SK-N-MC (cell line): ENCODE measurements at places on chromosomes 6 and 20.

GRCh38 chr20:35295058-35295457 lies 2.8 kb upstream of the FAM83C start:
- no peak for DNase-seq

- DNase-seq, result no peak
These were observed 1.1 kb upstream of the AFDN start for GRCh38 chr6:167825332-167826229.

DNA sequence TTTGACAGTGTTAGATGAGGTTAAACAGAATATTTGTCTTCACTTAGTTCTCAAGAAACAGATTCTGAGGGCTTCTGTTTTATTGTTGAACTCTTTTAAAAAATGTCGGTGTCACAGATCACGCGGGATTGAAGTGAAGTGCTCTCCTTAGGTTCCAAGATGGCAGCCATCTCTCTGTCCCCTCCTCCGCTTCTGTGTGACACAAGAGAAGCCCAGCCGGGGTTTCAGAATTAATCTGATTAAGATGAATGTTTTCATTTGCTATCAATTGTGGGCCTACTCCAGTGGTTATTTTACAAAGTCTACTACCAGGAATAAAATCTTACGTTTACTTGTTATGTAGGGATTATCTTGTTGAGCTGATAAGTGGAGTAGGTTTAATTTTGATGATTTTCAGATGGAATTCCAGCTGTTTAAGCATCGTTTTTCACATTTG lies 10.9 kb downstream of the HIVEP1 start:
- no peak for DNase-seq

DNA sequence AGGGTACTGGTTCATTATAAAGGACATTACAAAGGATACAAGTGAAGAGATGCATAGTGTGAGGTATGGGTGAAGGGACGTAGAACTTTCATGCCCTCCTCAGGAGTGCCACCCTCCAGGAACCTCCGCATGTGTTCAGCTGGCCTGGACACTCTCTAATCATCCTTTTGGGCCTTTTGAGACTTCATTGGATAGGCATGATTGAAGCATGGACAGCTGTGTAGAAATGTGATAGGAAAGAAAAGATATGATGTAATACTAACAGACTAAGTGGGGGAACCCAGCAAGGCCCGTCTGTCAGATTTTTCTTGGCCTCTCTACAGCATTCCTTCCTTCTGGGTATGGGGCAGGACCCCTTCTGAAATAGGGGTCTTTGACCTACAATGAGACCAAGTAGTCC lies 31.1 kb downstream of the DOP1A start:
- no peak for DNase-seq

DNA sequence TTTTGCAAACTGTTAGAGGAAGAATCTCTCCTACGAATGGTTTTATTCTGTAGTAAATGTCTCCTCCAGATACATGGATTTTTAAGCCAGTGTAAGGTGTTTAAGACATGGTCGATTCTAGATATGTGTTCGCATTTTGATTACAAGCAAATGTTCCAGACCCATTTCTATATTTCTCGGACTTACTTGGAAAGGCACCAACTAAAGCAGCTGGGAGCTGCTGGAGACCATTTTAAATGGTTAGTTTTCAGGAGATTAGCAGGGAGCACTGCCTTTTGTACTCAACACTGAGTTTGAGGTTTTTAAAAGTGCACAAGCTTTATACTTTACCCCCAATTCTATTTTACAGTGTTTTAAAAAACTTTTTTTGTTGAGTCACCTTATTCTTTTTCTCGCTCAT lies 857.0 kb downstream of the KIF16B start:
- no peak for DNase-seq

DNA sequence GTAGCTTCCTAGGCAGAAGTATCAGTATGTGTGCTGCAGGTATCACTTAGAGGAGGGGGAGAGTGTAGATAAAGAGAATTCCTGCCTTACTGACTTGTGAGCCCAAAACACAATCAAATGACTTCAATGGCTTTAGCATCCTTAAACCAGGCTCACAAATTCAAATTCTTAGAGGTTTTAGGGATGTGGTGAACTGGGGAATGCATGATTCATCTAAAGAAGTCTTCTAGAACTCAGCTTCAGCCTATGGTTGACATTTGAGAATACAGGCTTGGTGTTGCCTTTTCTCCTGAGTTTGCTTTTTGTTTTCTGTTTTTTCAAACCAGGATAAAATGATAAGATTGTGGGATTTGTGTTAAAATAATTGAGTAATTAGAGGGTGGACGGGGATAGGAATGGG lies 14.4 kb downstream of the SNRPC start:
- no peak for DNase-seq

DNA sequence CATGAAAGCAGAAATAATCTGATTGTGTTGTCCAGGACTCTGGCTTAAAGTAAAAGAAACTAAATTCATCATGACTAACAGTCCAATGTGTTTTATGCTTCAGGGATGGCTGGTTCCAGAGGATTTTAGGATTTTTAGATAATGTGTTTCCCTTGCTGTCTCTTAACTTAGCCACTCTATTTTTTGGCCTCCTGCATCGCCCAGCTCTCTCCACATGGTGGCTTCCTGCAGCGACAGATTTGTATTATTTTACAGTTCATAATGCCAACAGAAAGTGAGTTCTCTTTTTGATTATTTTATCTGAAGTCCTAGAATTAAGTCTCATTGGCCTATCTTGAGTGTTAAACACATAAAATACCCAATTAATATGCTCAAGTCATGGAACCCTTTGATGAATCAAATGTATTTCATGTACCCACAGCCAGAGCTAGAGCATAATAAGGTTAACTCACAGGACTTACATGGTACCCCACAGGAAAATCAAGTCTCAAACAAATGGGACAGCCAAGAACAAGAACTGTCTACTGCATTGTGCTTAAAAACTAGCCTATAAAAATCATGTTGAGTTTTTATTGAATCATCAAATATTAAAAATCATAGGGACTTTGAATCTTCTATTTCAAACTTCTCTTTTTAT lies 582.5 kb downstream of the DOK5 start:
- no peak for DNase-seq

GRCh38 chr6:38804358-38804757 lies 89.2 kb downstream of the DNAH8 start:
- DNase-seq, result no peak
